Activated naive CD4-positive, alpha-beta T cell treated with Interleukin-2 at 50 U/mL for 16 hours (primary cell): ENCODE measurements at places on chromosomes 3 and 15.

GRCh38 chr3:184275961-184276910 lies at the start of gene ECE2:
TSS of gene ECE2 (plus strand) at chr3:184276022. CDS start at chr3:184276154, 132 bp downstream.
- no peak for DNase-seq

DNA sequence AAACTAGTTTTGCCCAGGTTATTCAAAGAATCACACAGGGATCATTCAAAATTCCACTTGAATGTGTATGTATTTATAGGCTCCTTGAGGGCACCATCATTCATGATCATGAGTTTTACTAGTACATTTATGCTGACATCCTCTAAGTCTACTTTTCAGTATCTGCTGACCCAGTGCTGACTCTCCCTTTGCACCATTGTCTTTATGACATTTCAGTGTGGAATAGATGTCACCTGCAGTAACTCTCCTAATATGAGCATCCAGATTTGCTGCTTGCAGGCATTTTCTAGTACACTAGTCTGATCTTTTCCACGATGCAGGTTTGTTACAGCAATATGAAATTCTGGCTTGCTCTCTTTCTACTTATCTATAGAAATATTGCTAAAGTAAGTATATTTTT lies 1603.5 kb downstream of the SI start:
- DNase-seq = no peak

GRCh38 chr15:74523982-74524381 lies 17.0 kb upstream of the ARID3B start:
- DNase-seq = no peak

- no peak for DNase-seq
These were observed 346.8 kb downstream of the CNTN3 start for GRCh38 chr3:74267588-74268184.

GRCh38 chr3:187765342-187765741 lies 20.1 kb upstream of the BCL6 start:
- no peak for DNase-seq

- DNase-seq = peak; percentile 65
These were observed 68.9 kb downstream of the SMAD3 start for GRCh38 chr15:67134067-67134838.

- no peak for DNase-seq
These were observed 28.3 kb downstream of the SRP14 start for GRCh38 chr15:40010686-40011085.

DNA sequence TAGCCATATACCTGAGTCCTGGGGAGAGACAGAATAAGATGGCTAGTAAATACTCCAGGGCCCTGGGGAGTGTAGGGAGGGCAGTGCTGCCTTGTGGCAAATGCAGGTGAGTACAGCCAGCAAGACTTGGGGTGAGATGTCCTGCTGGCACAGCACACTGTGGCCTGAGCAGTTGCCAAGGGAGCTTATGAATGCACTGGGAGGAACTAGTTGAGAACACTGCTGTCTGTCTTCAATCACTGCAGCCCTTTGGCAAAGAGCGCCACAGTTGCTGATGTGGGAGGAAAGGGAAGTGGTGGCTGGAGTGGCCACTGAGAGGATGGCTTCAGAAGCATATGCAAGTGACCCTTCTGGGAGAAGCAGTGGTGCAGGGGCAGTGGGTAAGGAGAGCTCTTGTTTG lies 264.6 kb downstream of the RORA start:
- DNase-seq = no peak

DNA sequence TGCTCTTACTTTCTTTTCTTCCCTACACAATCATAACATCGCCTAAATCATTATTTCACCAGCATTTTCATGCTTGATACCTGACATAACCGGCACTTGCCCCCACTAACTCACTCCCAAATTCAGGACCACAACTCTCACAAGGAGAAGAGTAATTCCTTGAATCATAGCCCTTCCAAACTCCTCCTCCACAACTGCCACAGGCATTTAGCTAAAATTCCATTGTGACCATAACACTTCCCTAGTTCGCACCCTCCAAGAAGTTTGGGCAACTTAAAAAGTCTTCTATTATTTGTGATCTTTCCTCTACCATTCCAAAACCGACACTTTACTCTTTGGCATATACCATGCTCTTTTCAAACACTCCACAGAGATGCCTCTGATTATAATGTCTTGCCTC lies 59.4 kb upstream of the XRN1 start:
- DNase-seq = no peak

DNA sequence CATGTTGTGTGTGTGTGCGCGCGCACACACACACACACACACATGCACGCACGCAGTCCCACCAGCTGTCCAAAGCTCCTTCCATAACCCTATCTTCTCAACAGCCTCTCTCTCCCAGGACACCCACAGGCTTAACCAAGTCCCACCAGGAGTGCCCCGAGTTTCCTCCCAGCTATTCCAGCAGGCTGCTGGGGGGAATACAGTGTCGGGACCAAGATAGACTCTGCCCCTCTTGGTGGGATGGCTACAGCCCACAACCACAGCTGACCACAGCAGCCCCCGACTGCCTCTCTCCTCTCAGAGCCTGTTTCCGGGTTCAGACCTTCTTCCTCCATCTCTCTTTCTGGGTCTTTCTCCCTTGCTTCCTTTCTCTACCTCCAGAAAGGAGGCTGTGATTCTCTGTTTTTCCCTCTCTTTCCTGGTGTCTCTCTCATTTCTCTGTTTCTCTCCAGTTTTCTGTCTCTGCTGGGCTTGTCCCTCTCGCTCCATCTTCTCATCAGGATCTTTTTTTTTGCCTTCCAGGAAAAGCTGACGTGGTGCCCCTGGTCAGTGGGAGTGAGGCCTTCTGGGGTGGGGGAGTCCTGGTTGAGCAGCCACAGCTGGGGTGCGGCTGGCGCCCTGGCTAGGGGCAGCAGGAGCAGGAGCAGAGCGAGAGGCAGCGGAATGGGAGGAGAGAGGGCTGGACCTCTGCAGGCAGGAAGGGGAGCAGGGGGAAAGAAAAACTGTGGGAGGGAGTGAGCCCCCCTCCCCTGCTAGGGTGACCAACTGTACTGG lies 3.3 kb upstream of the ISLR start:
- DNase-seq = no peak

- DNase-seq = no peak
These were observed 22.2 kb upstream of the CMTM8 start for GRCh38 chr3:32216172-32216783.

- no peak for DNase-seq
These were observed 5.7 kb downstream of the SMAD3 start for GRCh38 chr15:67070892-67071664.

DNA sequence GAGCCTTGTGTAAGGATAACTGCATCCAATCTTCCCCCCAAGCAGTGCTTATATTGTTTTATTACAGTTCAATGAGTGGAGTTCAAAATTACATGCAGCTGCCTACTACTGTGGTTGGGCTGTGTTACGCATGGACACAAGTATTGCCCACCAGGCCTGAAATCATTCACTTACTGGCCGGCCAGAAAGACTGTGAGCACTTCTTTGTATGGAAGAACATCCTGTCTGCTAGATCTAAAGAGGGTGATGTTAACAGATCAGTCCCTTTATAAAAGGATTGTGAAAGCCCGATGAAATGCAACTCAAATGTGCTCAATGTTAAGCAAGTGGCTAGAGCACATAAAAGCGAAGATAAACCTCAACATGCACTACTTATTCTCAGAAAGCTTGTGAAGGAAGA lies 132.5 kb downstream of the FOXP1 start:
- DNase-seq = no peak

DNA sequence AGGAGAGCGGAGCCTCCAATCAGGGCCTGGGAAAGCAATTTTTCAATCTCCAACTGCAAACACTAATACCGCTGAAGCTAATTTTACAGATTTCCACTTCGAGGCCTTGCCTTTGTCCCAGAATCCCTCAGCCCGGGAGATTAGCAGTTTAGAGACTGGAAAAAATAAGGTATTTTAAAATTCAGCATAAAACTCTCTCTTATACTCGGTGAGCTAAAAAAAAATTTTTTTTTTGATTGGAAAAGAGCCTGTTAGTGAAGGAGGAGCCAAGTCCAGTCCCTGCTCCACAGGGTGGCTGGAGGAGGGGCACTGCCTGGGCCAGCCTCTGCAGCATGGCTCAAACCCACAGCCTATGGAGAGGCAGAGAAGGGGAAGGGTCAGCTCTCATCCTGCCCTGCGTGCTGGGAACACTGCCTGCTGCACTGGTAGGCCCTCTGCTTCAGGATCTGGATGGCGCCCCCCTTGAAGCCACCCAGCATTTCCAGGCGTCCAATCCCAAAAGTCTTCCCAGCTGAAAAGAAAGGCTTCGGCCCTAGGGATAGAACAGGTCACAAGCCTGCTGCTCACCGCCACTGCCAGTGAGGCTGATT lies 48.9 kb downstream of the CACNA2D2 start:
- DNase-seq = no peak

DNA sequence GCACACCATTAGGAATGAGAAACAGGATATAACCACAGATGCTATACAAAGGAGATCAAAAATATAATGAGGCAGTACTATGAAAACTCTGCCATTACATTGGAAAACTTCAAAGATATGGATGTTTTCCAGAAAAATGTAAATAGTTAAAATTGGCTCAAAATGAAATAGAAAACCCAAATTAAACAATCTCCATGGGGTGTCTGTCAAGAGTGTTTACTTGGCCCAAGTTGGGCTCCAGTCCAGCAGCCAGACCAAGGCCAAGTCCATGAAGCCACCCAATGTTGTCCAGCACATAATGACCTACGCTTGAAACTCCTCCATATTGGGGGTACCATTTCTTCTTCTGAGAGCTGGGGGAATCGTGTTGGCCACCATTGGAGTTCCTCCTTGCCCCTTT lies 37.1 kb downstream of the CTXND1 start:
- DNase-seq = no peak

DNA sequence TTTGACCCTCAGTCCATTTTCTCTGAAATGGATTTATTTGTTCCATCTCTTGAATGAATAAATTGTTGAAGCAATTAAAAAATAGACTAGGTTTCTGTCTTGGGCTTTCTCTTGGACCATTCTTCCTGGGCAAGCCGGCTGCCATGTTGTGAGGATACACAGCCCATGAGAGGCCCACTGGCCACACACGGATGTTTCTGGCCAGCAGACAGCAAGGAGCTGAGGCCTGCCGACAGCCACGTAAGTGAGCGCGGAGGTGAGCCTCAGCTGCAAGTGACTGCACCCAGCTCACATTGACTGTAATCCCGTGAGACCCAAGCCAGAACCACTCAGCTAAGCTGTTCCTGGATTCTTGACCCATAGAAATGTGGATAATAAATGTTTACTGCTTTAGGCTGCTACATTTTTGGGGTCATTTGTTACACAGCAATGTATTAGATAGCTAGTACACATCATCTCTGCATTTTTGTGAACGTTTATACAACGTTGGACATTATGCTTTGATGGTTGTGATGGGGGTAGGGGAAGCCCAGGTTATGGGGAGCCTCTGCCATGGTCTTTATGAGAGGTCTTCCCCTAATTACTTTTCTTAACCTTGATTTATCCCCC lies 22.8 kb downstream of the IDH3A start:
- no peak for DNase-seq

- no peak for DNase-seq
These were observed 63.0 kb upstream of the TSC22D2 start for GRCh38 chr3:150345021-150345538.

GRCh38 chr3:42192334-42193200 lies 73.4 kb downstream of the CCK start:
- no peak for DNase-seq

- no peak for DNase-seq
These were observed 401.1 kb downstream of the NAALADL2 start for GRCh38 chr3:175260145-175260794.

GRCh38 chr3:18902081-18902793 lies 246.1 kb upstream of the KCNH8 start:
- DNase-seq = no peak

DNA sequence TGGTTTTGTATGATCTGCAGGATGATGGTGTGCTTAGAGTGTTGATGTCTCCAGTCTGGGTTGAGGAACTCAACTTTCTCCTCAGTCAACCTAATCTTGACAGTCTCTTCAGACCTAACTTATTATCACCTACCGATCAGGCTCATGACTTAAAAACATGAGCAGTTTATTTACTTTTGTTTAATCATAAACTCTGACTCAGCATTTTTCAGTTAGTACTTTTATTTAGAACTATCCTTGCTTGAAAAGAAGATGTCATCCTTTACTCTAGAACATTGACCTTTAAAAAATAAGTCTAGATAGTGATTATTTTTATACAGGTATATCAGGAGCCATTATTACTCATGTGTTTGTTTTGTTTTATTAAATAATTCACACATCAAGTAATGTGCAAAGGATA lies 414.8 kb downstream of the AGBL1 start:
- no peak for DNase-seq

- peak; percentile 76 for DNase-seq
These were observed 610 bp downstream of the ARID3B start for GRCh38 chr15:74541494-74542165.

DNA sequence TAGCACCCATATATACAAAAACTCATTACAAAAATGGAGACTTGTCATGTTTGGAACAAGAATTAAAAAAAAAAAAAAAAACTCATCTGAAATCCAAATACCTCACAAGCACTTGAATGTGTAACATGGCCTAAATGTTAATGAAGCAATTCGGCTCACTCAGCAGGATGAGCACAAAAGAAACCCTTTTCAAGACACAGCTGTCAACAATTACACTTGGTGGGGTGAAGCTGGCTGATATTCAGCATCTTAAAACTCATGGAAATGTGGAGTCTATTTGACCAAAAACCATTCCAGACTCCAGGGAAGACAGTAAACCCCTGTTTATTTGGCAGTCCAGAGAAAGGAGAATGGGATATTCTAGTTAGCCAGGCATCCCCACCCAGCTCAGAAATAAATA lies 205.4 kb upstream of the TSC22D2 start:
- no peak for DNase-seq

DNA sequence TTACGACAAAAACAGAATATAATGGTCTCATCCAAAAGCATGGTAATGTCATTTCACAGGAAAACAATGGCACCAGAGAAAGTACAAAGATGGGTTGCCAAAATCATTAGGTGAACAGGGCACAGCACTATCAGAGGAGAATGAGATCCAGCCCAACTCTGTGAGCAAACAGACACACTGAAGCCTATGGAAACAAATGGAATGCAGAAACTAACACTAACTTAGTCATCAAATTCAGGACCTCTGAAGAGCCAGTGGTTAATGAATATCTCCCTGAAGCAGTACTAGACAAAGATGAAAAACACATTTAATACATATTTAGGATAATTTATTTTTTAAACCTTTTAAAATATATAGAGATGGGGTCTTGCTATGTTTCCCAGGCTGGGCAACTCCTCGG lies 14.6 kb upstream of the RPS17 start:
- no peak for DNase-seq

DNA sequence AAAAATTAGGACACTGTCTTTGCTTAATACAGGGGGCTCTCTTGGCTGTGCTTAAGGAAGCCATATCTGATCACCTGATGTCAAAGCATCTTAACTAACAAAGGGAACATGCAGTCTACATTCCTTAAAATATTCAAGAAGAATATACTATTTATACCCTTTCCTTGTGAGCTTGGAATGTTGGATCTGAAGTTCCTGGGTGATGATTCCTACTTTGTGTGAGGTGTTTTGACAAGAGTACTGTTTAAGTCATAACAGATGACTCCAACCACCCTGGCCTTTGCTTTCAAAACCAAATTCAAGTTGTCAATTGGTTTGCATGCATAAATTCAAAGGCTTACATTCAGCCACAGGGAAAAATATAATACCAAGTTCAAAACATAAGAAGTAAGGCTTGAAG lies 862.7 kb upstream of the SEMA6D start:
- no peak for DNase-seq
